Stimulated activated CD8-positive, alpha-beta memory T cell treated with anti-CD3 and anti-CD28 coated beads, Interleukin-4, amount 100 ng/mL, for 4 hours (primary cell): ENCODE measurements at places on chromosomes 11 and 22.

- DNase-seq: no peak
Observed at GRCh38 chr11:36095716-36096115, 151.9 kb downstream of the LDLRAD3 start.

DNA sequence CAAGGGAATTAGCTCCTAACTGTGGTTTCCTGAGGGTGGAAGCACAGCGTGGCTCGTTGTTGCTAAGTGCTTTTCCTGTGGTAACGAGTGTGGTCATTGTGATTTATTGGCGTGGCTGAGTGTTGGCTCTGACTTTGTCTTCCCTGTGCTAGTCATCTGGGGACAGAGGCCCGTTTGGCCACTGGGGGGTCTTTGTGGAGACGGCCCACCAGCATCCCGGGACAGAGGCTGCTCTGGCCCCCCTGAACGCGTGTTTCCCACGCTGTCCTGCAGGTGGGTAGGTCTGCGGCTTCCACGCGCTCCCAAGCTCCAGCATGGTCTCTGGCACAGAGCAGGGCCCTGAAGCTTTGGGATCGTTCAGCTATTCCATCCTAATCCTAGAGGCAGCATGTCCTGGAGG, 1040.0 kb downstream of the TBC1D22A start:
- DNase-seq: no peak

- DNase-seq: no peak
Observed at GRCh38 chr11:3197044-3197695, 21.4 kb downstream of the MRGPRG start.

GRCh38 chr22:47315862-47316419, 553.5 kb downstream of the TBC1D22A start:
- no peak for DNase-seq

DNA sequence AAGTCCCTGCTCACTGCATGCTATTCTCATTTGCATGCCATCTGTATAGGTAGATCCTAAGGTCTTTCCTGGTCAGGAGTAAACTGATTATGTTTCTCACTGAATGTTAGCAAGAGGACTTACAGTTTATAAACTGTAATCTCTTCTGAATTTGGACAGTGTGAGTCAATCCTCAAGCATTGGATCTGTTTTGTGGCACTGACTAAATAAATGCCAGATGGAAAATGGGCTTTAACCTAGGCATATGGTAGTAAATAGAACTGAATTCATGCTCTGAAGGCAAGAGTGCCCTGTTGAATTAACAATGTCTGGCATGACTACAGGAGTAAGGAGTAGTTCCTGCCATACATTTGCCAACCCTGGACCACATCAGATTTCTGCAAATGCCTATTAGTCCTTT, 11.4 kb downstream of the FAM181B start:
- DNase-seq: no peak

- no peak for DNase-seq
Observed at GRCh38 chr11:88435415-88435814, 97.9 kb upstream of the CTSC start.

DNA sequence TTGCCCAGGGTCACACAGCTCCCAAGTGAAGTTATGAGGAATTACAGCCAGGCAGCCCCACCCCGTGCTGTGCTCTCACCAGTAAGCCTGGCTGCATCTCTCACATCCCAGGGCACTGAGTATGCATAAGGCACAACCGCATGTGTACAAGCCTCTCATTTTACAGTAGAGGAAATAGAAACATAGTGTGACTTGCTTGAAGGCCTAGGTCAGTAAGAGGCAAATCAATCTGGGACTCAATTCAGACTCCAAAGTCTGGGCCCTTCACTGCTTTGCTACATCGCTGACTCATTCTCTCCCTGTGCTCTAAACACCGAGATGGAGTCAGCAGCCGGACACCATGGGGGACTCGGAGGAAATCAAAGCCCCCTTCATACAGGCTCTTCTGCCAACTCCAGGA, 7.9 kb downstream of the ABTB2 start:
- DNase-seq: no peak

- no peak for DNase-seq
Observed at GRCh38 chr22:38109371-38110001, 998 bp downstream of the BAIAP2L2 start.

GRCh38 chr11:93734427-93735222, 6.7 kb downstream of the TAF1D start:
- DNase-seq: no peak

DNA sequence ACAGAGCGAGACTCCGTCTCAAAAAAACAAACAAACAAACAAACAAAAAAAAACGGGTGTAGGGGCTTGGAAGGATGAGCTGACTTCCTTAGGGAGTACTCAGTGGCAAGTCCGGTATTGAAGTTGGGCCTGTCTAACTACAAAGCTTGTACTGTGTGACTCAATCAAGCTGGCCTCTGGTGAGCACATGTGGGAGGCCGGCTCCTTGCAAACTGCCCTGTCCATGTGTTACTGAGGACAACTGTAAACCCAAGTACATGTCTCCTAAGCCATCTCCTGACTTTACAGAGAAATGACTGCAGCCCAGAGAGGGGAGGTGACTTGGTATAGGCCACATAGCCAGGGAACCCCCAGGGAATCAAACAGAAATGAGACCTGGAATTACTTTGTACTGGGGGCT, 11.6 kb downstream of the RIBC2 start:
- DNase-seq: no peak

GRCh38 chr11:2741006-2741376, 41.2 kb upstream of the KCNQ1OT1 start:
- no peak for DNase-seq

- no peak for DNase-seq
Observed at GRCh38 chr22:20446383-20446970, 8.9 kb upstream of the SCARF2 start.

GRCh38 chr11:66875378-66875777, 18.5 kb downstream of the LRFN4 start:
- DNase-seq: no peak

DNA sequence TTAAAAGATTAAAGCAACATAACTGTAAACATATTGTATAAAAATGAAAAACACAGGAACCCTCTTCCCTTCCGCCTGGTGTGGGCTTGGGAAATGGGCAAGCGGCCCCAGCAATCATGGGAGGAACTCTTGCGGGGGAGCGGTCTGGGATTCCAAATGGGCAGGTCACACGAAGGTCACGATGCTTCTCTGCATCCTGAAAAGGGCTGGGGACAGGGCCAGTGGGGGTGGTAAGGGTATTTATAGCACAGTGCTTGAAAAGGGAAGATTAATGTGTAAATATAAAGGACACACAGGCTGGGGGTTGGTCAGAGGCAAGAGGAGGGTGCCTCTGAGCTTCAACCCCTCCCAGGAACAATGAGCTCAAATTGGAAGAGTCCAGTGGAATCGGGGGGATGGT, 46.9 kb upstream of the OR4B1 start:
- no peak for DNase-seq

DNA sequence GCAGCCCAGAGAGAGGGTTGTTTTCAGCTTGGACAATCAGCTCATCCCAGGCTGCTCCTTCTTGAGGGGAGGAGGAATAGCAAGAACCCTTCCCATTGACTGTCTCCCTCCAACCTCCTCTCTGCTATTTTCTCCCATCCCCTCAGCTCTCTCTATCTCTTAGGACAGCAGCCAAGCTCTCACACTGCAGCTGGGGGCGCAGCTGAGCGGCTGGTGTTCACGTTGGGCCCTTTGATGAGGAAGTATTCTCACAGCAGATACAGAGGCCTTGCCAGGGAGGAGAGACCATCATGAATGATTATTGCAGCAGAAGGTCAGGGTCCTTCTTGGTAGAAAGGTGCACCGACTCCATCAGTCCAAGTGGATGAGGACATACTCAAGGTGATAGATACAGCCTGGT, 26.5 kb upstream of the CADM1 start:
- DNase-seq: no peak

- DNase-seq: no peak
Observed at GRCh38 chr11:31827455-31828206, 16.5 kb upstream of the PAX6 start.

GRCh38 chr11:119356349-119357031, 10.0 kb upstream of the MFRP start:
- peak; percentile 44 for DNase-seq

- DNase-seq: peak; percentile 94
Observed at GRCh38 chr11:1389103-1389931, 417 bp upstream of the BRSK2 start.

DNA sequence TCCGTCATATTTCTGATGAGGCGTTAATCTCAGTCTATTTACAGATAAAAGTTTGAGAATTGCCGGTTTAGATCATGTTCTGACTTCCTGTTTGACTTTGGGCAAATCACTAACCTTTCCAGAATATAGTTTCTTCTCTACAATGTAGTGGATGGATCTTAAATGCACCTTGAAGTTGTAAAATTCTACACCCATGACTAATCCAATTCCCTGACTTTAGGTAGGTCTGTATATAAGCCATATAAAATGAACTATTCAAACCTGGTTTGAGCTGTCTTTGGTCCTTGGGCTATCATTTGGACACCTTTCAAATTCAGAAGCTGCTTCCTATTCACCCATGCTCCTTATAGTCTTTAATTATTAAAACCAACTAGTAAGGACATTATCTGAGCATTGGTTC, 52.2 kb upstream of the BLID start:
- no peak for DNase-seq

DNA sequence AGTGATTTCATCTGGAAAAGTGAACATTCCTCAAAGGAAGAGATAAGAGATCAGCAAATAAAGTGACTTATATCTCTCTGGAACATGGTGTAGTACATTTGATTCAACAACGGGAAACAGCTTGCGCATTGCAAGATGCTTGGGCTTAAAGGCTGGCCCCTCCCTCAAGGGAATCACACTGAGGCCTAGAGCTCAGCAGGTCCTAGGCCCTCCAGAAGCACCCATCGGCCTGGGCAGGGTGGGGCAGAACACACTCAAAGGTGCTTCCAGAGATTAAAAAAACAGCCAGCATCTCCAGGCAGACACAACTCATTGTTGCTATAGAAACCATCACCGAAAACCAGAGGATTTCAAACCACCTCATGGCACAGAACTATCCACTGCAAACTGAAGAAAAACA, 69.0 kb upstream of the ARFGAP3 start:
- no peak for DNase-seq

GRCh38 chr11:95299078-95299679, 68.2 kb upstream of the SESN3 start:
- DNase-seq: no peak

DNA sequence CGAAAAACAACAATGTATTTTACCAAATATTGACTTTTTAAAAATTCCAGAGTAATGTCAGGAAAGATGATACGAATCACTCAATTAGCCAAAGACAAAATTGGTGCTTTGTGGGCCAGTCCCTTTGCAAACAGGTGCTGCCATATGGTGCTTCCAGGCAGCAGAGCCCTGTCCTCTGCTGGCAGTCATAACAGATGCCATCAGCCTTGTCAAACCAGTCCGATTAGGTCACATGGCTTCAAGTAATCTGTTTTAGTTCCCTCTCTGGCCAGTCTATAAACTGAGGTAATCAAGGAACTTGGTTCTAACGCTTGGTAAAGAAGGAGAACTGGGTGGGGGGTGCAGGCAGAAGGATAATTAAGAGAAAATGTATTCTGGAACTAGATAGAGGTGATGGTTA, 49.1 kb upstream of the CAPRIN1 start:
- DNase-seq: no peak

DNA sequence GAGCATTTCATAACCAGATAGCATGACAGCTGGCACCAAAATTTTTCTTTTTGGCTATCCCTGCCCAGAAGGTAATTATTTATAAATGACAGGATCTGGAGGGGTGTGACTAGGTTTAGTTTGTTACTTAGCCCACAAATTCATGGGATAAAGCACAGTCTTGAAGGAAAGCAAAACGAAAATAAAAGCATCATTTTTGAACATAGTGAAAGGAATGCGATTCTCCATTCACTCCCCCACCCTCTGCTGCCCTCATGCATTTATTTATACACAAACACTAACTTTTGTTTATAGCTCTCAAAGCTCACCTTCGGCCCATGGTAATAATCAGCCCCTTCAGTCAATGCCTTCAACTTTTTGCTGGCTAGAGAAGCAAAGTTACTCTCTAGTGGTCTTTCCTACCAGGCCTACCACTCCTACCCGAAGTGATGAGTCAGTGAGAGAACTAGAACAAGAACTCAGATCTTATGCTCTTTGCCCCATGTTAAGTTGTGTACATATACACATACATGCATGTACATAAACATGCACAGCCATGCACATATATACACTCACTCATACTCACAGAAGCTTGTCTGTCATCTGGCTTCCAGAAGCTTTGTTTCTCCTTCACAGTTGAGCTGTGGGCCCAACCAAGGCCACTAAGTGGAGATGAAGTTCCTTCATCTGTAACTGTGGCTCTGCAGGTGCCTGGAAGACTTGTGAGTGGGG, 22.6 kb downstream of the CALCA start:
- DNase-seq: no peak

GRCh38 chr11:57098191-57098590, 83.6 kb upstream of the LRRC55 start:
- DNase-seq: no peak

DNA sequence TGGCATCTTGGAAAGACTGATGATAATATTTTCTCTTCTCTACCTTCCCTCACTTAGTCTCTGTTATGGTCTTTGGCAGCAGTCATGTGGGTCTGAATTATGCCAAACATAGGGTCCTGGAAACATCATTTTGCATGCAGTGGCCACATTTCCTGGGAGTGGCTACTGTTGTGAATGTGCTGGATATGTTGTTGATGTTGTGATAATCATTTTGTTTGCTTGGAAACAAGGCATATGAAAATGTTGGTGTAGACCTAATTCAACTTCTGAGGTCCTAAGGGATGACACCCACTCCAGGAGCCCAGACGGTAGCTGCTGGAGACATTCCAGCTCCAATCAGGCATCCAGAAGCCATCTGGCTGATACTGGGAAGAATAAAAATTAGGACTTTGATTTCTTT, 109.7 kb downstream of the DCDC1 start:
- DNase-seq: no peak

GRCh38 chr22:21816787-21817496, 50.5 kb downstream of the MAPK1 start:
- DNase-seq: no peak

DNA sequence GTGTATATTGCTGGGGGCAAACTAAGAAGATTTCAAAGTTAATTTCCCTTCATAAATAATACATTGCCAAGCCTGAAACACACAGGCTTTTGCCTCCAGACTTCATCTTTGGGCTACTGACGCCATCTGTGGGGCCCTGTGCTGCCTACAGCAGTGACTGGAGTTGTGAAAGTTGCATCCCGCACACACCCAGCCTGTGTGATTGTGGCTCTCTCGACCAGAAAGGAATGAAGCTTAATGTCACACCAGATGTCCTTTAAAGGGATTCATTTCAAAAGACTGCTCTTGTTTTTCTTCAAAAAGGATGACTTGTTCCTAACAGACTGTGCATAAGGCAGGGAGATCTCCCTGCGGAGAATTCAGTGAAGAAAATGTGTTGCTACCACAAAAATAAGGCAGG, 210.5 kb downstream of the FAM181B start:
- no peak for DNase-seq

DNA sequence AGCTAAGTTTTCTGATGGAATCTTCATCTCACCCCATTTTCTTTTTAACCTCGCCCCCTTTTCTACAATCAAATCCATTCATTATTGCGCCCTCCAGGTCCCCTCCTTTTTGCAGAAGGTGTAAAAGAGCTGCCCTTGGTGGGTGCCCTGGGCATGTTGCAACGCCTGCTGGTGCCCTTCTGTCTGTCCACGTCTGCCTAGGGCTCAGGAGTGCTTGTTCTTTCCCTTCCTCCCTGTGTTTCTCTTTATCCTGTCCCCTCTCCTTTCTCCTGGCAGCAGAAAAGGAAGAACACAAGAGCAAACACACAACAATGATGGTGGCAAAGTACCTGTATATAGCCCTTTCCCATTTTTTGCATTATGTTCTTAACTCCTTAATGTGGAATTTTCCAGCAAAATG, 6.2 kb upstream of the TLCD5 start:
- DNase-seq: no peak
